DMS79 treated with DMSO at 0.1 percent for 48 hours (cell line): ENCODE measurements at places on chromosomes 5 and 9.

DNA sequence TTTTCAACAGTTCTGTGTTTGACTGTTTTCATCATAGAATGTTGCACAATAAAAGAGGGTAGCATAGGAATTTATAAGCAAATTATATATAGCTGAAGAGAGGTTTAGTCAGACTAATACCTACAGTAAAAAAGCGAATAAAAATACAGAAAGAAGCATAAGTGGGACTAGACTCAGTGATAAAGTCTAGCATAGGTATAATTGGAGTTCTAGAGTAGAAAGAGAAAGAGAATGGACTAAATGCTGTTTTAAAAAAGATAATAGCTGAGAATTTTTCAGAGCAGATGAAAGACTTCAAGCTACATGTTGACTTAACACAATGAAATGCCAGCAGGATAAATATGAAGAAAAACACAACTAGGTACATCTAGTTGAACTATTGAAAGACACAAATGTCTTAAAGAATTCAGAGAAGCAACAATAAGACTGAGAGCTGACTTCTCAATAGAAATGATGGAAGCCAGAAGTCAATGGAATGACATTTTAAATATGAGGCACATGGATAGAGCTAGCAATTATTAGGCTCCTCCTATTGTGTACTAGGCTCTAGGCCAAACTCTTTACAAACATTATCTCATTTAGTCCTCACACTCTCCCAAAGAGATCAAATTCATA lies 573.9 kb downstream of the ZNF608 start:
- no peak for DNase-seq

- no peak for DNase-seq
Measured at GRCh38 chr9:129319076-129319937, 141.2 kb upstream of the IER5L start.

DNA sequence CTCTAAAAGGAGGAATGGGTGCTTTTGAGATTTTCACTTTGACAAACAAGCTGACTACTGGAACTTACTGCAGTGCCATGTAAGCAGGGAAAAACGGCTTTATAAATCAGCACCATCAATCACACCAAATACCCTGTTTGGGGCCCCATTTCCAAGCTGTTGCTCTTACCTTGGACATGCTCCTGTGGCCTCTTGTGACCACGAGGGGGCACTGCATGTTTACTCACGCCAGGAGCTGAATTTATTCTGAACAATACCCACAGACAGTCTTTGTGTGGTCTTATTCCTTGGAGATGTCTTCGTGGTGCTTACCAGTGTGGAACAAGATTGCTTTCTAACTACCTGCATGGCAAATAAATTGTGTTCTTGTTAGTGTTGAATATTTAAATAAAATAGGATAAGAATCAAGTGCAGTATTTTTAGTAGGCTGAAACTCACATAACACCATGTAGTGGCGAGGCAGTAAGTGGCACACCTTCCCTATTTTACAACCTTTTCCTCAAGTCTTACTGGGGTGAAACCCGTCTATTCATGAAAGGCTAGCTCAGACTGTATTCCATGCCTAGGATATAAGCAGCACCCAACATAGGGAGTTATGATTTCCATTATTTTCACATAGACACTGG lies 155.5 kb upstream of the NMUR2 start:
- DNase-seq: no peak

DNA sequence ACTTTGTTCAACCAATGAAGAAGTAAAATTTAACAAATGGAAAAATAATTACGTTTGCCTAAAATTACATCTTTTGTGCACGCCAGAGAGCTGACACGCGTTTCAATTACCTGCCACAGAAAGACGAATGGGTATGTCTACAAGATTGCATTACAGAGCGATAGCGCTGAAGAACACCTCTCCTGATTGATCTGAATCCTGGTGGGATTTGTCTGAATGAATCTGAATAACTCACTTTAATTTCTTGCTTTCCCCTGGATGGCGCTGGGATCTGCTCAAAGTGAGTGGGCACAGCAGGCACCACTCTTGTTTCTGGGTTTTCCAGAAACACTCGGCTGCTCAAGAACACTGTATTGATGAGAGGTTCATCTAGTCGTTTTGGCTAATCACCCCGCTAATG lies 148.8 kb upstream of the TBC1D2 start:
- DNase-seq: no peak

- no peak for DNase-seq
Measured at GRCh38 chr5:83337453-83338035, 134.0 kb upstream of the VCAN start.

- peak; percentile 40 for DNase-seq
Measured at GRCh38 chr5:14531668-14532067, 49.9 kb upstream of the OTULINL start.

DNA sequence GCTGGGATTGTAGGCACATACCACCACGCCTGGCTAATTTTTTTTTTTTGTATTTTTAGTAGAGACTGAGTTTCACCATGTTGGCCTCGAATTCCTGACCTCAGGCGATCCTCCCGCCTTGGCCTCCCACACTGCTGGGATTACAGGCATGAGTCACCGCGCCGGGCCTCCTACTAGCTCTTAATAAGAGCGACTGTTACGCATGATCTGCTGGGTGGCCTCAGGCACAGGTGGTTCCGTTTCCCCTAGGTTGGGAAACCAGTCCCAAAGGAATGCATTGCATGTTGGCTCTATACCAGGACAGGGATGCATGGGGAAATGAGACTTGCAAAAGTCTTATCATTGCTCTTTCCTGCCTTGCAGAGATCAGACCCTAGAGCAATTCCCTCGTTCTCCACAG lies 184.7 kb upstream of the PPP1R26 start:
- no peak for DNase-seq

DNA sequence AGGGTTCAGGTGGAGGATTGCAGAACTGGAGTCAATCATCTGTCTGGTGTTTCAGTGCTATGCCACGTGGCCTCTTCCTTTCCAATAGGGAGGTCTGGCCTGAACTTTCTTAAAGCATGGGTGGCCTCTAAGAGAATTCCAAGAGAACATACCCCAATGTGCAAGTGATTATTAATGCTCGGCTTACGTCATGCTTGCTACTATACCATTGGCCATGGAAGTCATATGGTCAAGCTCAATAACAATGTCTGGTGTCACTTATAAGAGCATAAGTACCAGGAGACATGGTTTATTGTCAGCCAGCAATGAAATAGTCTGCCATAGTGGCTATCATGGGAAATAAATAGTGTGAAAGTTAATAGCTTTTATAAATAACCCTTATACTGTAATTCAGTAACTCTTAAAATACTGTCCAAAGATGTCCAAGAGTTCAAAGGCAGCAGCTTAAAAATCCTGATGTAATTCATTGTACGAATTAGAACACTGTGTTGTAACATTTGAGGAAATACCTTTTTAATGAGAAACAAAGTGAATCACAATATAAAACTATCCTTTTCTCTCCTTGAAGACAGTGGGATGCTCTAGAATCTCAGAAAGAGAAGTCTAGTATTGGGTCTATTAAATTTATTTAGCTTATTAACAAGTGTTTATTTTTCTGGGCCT lies 355.4 kb upstream of the PRR16 start:
- no peak for DNase-seq

DNA sequence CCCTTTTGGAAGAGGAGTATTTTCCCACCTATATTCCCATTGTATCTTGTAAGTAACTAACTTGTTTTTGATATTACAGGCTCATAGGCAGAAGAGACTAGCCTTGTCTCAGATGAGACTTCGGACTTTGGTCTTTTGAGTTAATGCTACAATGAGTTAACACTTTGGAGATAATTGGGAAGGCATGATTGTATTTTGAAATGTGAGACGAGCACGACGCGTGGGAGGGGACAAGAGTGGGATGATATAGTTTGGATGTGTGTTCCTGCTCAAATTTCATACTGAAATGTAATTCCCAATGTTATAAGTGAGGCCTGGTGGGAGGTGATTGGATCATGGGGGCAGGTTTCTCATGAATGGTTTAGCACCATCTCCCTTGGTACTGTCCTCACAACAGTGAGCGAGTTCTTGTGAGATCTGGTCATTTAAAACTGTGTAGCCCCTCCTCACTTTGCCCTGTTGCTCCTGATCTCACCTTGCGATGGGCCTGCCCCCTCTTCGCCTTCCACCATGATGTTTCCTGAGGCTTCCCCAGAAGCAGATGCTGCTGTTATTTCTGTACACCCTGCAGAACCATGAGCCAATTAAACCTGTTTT lies 721.5 kb upstream of the CTNND2 start:
- DNase-seq: no peak

- no peak for DNase-seq
Measured at GRCh38 chr5:151153766-151154272, 3.8 kb downstream of the ANXA6 start.
